HFF-Myc (cell line): ENCODE measurements at places on chromosomes 4 and X.

- no peak for DNase-seq
Measured at GRCh38 chrX:40931921-40932320, 153.3 kb upstream of the USP9X start.

- DNase-seq: no peak
Measured at GRCh38 chrX:82677286-82677685, 830.8 kb upstream of the POU3F4 start.

DNA sequence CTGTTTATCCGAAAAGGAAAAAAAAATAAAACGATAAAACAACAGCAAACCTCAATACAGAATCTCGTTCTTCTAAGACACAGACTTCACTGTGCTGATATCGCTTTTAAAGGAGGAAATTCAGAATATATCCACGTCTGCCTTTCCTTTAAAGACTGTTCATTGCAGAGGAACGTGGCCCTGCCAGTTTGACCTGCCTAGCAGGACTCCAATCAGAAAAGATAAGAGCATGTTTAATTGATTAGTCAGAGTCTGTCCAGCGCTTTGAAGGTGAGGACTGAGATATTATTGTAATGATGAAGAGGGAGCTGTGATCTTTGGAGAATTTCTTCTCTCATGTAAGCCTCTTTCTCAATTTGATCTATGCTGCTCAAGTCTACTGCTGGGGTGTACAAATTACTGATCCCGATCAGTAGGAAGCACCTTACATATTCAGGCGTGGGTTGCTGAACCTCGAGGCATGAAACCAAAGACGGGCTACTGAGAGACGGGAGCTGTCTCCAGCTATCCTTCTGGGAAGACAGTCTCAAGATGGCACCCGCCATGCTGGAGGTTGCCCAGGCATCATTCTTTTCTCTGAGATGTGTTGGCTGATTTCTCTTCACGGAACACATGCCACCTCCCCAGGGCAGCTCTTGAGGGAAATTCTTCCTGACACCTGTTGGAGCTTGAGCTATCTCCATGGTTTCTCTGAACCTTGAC, 146.1 kb downstream of the SHOX start:
- no peak for DNase-seq

GRCh38 chr4:23237771-23238170, 545.0 kb downstream of the GBA3 start:
- no peak for DNase-seq

DNA sequence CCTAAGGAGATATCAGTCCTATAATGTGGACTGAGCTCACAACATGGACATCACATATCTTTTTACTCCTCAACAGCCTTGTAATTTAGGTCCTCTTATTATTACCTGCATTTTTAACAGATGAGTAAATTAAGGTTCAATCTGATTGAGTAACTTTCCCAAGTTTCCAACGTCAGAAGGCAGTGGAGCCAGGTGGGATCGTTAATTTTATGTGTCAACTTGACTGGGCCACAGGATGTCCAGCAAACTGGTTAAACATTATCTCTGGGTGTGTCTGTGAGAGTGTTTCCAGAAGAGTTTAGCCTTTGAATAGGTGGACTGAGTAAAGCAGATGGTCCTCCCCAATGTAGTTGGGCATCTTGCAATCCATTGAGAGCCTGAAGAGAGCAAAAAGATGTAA, 59.0 kb upstream of the SLIT2 start:
- DNase-seq: peak; percentile 1

- no peak for DNase-seq
Measured at GRCh38 chrX:19291086-19291485, 52.6 kb upstream of the PDHA1 start.

GRCh38 chrX:20527041-20527440, 260.3 kb upstream of the RPS6KA3 start:
- no peak for DNase-seq

GRCh38 chr4:176778063-176778462, 14.7 kb downstream of the VEGFC start:
- DNase-seq: no peak

DNA sequence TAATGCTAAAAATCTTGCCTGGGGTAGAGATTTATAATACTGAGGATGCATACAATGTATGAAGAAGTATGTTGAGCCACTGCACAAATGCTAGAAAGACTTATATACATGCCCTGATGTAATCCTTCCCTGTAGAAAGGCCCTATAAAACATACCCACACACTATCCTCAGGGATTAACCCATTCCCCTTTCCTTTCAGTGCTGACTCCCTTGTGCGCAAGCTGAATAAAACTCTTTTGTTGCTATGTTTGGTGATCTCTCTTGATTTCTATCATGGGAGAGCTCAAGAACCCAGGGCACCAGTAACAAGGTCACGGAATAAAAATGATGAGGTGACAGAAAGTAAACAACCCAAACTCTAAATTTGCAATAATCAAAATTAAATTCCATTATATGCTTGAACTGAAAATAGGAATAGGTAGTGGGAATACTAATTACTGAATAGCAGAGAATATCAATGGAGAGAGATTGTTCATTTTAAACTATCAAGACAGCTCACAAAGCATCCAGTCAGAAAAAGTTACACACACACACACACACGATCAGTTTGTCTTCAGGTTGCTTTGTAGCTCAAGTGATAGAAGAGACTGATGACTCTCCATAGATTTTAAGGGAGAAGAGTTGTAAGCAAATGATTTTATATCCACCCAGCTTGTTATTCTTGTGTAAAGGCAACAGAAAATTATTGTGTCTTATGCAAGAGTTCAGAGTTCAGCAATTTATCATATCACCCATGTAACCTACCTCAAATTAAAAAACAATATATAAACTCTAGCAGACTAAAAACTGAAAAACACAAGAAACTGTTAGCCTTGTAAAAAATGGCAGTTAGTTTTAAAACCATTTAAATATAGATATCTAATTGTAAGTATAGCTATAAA, 14.8 kb downstream of the TIGD2 start:
- no peak for DNase-seq

DNA sequence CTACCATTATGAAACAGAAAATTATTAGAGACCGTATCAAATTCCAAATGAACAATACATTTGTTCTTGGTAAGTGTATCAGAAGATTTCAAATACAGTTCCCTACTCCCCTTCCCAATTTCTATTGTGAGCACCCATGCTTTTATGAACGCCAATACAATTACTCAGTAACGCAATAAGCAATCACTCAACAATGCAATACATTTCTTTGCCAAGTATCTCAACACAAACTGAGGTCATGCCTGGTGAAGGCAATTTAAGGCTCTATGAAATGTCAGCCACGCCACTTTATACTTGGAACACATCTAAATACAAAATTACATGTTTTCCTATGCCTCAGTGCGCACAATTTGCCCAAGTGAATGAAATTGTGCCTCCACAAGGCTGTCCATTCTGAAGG, 712 bp downstream of the PNPLA4 start:
- DNase-seq: no peak

DNA sequence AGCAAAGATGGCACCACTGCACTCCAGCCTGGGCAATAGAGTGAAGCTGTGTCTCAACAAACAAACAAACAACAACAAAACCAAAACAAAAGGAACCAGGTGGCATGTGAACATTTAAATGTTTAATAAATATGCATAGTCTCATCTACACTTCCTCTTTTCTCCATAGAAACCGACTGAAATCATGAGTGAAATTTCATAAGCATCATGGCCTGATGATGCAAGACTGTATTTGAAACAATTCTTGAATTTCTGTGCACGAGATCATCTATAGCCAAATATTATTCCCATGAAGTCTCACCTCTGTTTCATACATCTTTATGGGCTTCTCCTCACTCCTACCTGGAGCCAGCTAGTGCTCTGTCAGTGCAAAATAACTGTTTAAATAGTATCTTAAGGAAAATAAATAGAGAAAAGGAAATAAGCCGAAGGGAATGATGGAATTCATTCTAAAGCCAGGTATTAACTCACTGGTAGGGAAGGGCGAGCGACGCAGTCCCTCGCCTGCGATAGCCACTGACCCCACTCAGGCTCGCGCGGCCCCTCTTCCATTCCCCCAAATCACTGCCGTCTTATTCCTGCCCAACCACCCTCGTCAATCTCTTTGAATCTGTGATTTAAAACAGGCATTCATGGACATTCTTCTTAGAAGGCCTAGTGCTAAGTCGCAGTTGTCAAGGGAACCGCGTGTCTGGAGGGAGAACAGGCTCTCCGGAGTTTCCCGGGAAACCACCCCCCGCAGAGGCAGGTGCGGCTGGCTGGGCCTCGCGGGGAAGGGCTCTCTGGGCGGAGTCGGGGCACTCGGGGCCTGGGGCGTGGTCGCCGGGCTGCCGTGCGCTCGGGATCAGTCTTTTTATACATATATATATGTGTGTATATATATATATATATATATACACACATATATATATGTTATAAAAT, 52.4 kb upstream of the TRIM2 start:
- no peak for DNase-seq

DNA sequence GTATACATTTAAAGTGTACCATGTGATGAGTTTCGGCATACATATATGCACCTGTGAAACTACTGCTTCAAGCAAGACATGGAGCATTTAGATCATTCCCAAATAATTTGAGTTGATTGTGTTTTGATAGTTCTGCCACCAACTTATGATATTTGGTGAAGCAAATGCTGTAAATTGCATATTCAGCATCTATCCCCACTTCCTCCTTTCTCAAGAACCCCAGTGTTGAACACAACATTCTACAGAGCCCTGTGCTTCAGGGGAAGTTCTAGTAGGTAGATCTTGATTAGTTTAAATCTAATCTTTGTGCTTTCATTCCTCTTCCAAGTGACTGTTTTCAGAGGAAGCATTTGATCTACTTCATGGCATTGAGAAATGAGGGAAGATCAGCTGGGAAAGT, 5.4 kb upstream of the SHROOM3 start:
- DNase-seq: no peak

DNA sequence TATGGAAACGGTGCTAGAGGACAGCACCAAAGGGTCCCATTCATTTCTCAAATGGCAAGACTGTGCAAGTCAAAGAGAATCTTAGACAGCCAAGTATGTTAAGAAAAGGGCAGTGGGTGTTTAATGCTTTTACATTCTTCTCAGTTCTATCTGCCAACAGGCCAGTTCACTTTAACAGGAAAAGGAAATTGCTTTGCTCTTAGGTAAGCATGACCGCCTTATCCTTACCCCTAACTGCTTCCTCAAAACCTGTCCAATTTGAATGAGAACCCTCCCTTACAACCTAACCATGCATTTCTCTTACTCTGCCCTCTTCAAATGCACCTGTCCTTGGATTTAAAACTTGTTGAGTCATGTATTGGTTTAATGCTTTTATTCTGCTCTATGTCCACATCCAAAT, 44.5 kb upstream of the BLTP1 start:
- DNase-seq: no peak

GRCh38 chr4:155408796-155409195, 32.0 kb upstream of the MAP9 start:
- no peak for DNase-seq

GRCh38 chrX:38538134-38538533, 23.2 kb upstream of the TSPAN7 start:
- DNase-seq: no peak

- DNase-seq: no peak
Measured at GRCh38 chr4:139550724-139551429, 5.1 kb downstream of the SETD7 start.

- DNase-seq: no peak
Measured at GRCh38 chr4:120079839-120080520, 13.3 kb upstream of the MAD2L1 start.

- no peak for DNase-seq
Measured at GRCh38 chrX:8455557-8455956, 9.1 kb upstream of the VCX3B start.

DNA sequence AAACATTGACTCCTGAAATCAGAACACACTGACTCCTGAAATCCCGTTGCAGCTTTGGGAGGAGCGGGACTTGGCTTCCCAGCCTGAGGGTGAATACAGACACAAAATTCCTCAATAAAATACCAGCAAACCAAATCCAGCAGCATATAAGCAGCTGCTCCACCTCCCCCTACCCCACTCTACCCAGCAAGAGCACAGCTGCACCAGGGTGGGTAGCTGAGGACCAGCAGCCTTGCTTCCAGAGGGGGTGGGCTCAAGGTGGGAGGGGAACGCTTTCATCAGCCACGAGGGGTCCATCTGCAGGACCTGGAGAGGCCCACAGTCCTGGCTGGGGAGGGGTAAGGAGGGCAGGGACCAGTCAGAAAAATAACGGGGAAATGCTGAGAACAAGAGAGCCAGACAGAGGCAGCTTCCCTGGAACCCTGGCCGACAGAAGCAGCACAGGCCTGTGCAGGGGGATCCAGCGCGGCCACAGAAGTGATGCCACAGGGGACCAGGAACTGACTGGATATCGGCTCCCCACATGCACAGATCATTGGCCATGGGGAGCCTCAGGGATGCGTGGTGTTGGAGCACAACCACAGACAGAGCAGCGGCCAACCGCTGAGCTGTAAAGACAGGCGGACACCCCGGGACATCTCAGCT, 49.8 kb downstream of the FGFRL1 start:
- DNase-seq: no peak

DNA sequence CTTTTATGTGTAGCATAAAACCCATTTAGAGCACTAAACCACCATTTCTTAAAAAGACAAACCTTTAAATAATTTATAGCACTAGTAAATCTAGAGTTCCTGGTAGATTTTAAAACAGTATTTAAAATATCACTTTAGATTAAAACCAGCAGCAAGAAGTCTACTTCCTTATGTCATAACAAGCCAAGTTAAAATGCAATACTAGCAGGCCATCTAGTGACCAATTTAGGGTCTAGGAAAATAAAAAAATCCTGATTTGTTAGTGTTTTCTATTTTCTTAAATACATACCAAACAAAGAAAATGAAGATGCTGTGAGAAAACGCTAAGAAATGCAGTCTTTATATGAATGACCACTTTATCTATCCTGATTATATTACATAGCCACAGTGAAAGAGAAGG, 53.9 kb downstream of the PAPSS1 start:
- no peak for DNase-seq

- DNase-seq: no peak
Measured at GRCh38 chr4:75637827-75638226, 7.5 kb upstream of the CDKL2 start.

GRCh38 chr4:187480146-187481145, 515.1 kb upstream of the ZFP42 start:
- DNase-seq: no peak

DNA sequence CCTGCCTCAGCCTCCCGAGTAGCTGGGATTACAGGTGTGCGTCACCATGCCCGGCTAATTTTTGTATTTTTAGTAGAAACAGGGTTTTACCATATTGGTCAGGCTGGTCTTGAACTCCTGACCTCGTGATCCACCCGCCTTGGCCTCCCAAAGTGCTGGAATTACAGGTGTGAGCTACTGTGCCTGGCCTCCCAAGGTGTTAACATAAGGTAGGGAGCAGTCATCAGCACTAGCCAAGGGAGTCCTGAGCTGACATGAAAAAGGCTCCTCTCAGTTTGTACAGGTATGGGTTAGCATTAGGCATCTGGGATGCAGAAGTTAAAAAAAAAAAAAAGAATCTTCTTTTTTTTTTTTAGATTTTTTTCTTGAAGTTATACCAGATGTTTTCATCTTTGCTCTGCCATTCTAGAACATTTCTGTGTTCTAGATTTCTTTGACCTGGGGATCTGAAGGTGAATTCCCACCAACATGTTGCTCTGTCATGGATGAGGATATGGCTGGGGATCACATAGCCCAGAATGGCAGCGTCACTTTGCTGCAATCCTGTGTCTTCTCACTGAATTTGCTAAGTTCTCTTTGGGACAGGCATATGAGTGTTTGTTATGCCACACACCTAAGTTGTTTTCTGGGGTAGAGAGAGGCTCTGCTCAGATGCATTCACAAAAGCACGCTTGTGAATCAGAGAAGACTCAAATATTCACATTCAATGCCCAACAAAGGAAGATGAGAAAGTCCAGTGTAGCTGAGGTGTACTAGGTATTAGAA, 24.4 kb upstream of the PLA2G12A start:
- no peak for DNase-seq
